Activated CD4-positive, alpha-beta T cell treated with anti-CD3 and anti-CD28 coated beads for 36 hours (primary cell): ENCODE measurements at places on chromosomes 2 and 18. TPM values are rescaled to one million over a fixed set of nuclear protein-coding genes. Genes with fewer than 3 reads are reported as not detected.

The DNER gene
- total RNA-seq = not detected

The SERPINB4 gene
- not detected for total RNA-seq

DNA sequence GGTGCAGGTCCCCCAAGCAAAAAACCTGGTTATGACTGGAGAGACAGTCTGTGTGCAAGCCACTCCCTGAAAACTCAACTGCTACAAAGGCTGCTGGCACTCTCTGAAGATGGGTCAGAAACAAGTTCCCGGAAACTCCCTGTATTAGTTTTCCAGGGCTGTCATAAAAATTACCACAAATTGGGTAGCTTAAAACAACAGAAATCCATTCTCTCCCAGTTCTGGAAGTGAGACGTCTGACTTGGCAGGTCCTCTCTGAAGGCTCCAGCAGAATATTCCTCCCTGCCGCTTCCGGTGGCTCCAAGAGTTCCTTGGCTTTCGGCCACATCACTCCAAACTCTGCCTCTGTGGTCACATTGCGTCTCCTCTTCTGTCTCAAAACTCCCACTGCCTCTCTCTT lies 30.1 kb upstream of the SERPINE2 start:
- DNase-seq = no peak
- H3K27ac ChIP-seq = no peak overlapping the region
- peaks cover 4% of the 10 kb centered on the region for H3K27me3 ChIP-seq

GRCh38 chr2:201661366-201661765 lies 18.1 kb upstream of the TMEM237 start:
- no peaks in the 10 kb centered on the region for H3K36me3 ChIP-seq
- no peak overlapping the region for H3K27ac ChIP-seq
- no peaks in the 10 kb centered on the region for H3K4me1 ChIP-seq
- H3K4me3 ChIP-seq = no peak overlapping the region
- no peaks in the 10 kb centered on the region for H3K27me3 ChIP-seq
